ENCODE measurements at places on chromosomes 11 and 22.

DNA sequence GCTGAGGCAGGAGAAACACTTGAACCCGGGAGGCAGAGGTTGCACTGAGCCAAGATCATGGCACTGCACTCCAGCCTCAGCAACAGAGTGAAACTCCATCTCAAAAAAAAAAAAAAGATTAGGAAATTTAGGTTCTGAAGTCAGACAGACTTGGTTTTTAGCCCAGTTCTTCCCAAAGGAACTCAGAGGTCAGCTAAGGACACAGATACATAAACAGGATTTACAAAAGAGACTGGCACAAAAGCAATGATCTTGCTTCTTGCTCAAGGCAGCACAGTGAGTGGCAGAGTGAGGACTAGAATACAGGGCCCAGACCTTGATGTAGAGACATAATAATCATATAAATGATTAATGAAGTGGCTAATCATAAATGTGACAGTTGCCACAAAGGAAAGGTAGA, 25.4 kb upstream of the RRAS2 start:
- DNase-seq, result no peak
- no peaks in the 10 kb centered on the region for H3K36me3 ChIP-seq
- no peak overlapping the region for H3K27ac ChIP-seq
- H3K4me1 ChIP-seq, result peaks cover 12% of the 10 kb centered on the region
- H3K4me3 ChIP-seq, result no peak overlapping the region
- H3K27me3 ChIP-seq, result no peaks in the 10 kb centered on the region

- H3K27me3 ChIP-seq, result peaks cover 3% of the 10 kb centered on the region
- H3K27ac ChIP-seq, result no peak overlapping the region
- no peak for DNase-seq
- no peaks in the 10 kb centered on the region for H3K4me1 ChIP-seq
Observed at GRCh38 chr22:49402169-49402568, 425.5 kb downstream of the BRD1 start.

- DNase-seq, result no peak
- no peaks in the 10 kb centered on the region for H3K4me1 ChIP-seq
- H3K4me3 ChIP-seq, result no peak overlapping the region
- no peaks in the 10 kb centered on the region for H3K36me3 ChIP-seq
Observed at GRCh38 chr11:14370496-14370895, 11.5 kb upstream of the RRAS2 start.

- DNase-seq, result no peak
- no peaks in the 10 kb centered on the region for H3K36me3 ChIP-seq
- no peak overlapping the region for H3K4me3 ChIP-seq
- H3K27me3 ChIP-seq, result no peaks in the 10 kb centered on the region
- no peaks in the 10 kb centered on the region for H3K4me1 ChIP-seq
Observed at GRCh38 chr22:19187716-19188563, 9.4 kb upstream of the SLC25A1 start.

GRCh38 chr11:84012171-84012826, 726.1 kb upstream of the CCDC90B start:
- H3K27me3 ChIP-seq, result no peaks in the 10 kb centered on the region
- no peak overlapping the region for H3K4me3 ChIP-seq

GRCh38 chr11:116314006-116314405, 458.8 kb downstream of the BUD13 start:
- no peak overlapping the region for H3K27ac ChIP-seq
- no peak overlapping the region for H3K4me3 ChIP-seq
- no peaks in the 10 kb centered on the region for H3K36me3 ChIP-seq
- no peaks in the 10 kb centered on the region for H3K27me3 ChIP-seq

- H3K4me3 ChIP-seq, result peak overlapping the region; percentile 43
- no peaks in the 10 kb centered on the region for H3K27me3 ChIP-seq
- peaks cover 62% of the 10 kb centered on the region for H3K4me1 ChIP-seq
- DNase-seq, result no peak
Observed at GRCh38 chr22:50190941-50191741, 5.4 kb downstream of the TRABD start.

- H3K4me3 ChIP-seq, result no peak overlapping the region
- no peaks in the 10 kb centered on the region for H3K27me3 ChIP-seq
- no peaks in the 10 kb centered on the region for H3K36me3 ChIP-seq
- DNase-seq, result peak; percentile 69
- H3K4me1 ChIP-seq, result no peaks in the 10 kb centered on the region
Observed at GRCh38 chr11:45304111-45304991, 18.2 kb upstream of the SYT13 start.

DNA sequence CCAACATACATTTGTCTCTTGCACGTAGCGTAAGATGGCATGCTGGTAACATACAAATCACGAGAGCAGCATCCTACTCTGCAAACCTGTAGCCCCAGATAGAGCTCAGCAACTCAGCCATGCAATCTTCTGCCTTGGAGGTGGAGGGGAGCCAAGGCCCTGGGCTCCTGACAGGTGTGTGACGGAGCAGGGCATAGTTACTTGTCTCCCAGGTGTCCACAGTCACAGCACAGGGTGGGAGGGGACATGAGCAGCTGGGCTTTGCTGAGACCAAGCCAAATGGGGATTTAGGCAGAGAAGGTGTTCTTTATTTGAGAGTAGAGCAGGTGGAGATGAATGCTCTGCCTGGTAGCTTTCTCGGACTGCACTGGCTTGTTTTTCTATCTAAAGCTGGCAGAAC, 111.7 kb downstream of the TEAD1 start:
- peak; percentile 60 for DNase-seq
- H3K4me3 ChIP-seq, result no peak overlapping the region

GRCh38 chr11:33743291-33743690, 7.1 kb upstream of the CD59 start:
- H3K27me3 ChIP-seq, result no peaks in the 10 kb centered on the region
- no peak for DNase-seq
- no peak overlapping the region for H3K4me3 ChIP-seq
- H3K27ac ChIP-seq, result no peak overlapping the region

GRCh38 chr11:297586-298405, 1.5 kb downstream of the IFITM5 start:
- peaks cover 8% of the 10 kb centered on the region for H3K27me3 ChIP-seq
- no peak overlapping the region for H3K27ac ChIP-seq
- H3K4me3 ChIP-seq, result no peak overlapping the region
- H3K36me3 ChIP-seq, result no peaks in the 10 kb centered on the region
- no peak for DNase-seq

DNA sequence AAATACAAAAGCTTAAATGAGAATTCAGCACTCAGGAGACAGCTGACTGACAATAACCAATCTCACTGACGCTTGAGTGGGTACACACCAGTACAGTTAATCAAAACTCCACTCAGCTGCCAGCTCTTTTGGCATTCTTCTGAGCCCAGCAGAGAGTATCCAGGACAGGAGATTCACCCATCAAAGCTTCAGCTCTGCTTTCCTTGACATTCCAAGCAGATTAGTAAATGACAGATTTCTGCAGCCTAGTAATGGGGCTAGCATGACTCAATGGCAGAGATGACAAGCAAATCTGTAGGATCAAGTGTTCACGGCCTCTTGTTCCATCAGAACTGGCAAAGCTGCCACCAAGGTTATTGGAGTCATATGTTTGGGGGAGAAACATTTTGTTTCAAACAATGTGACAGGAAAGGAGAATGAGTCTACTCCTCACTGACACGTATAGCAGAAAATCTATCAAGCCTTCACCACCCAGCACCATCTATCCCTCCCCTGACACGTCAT, 420.0 kb downstream of the DYNC2H1 start:
- H3K36me3 ChIP-seq, result no peaks in the 10 kb centered on the region
- H3K27me3 ChIP-seq, result no peaks in the 10 kb centered on the region
- H3K4me3 ChIP-seq, result no peak overlapping the region
- no peak for DNase-seq
- H3K4me1 ChIP-seq, result no peaks in the 10 kb centered on the region

DNA sequence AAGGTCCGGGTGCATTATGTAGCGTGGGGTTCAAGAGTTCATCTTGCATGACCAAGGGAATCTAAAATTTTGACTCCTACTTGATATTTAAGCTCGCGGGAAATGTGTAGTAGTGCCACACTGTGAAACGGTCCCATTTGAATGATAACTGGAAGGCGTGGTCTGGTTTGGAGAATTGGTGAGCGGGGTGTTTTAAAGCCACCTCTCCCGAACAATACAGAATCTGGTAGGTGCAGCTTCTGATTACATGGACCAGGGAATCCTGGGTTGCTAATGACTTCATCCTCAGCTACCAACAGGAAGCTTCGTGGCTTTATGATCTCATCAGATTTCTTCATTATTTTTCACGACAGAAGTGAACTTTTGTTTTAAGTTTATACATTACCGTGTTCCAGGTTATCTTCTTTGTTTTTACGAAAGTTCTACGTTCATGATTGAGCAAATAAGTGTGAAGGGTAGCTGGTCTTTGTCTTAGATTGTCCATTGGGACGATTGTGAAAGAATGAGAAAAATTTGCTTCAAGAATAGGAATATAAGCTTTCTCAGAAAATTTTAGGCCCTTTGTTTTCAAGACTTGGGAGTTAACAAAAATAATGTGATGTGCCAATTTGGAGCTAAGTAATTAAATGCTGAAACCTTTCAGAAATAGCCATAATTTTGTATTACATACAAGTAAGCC, 1.7 kb downstream of the QSER1 start:
- peaks cover 30% of the 10 kb centered on the region for H3K4me1 ChIP-seq
- no peak for DNase-seq
- no peaks in the 10 kb centered on the region for H3K27me3 ChIP-seq
- H3K27ac ChIP-seq, result peak overlapping the region; percentile 92

- H3K36me3 ChIP-seq, result no peaks in the 10 kb centered on the region
- H3K4me3 ChIP-seq, result no peak overlapping the region
- H3K27me3 ChIP-seq, result no peaks in the 10 kb centered on the region
- no peak overlapping the region for H3K27ac ChIP-seq
Observed at GRCh38 chr22:25626624-25626990, 62.1 kb downstream of the GRK3 start.

DNA sequence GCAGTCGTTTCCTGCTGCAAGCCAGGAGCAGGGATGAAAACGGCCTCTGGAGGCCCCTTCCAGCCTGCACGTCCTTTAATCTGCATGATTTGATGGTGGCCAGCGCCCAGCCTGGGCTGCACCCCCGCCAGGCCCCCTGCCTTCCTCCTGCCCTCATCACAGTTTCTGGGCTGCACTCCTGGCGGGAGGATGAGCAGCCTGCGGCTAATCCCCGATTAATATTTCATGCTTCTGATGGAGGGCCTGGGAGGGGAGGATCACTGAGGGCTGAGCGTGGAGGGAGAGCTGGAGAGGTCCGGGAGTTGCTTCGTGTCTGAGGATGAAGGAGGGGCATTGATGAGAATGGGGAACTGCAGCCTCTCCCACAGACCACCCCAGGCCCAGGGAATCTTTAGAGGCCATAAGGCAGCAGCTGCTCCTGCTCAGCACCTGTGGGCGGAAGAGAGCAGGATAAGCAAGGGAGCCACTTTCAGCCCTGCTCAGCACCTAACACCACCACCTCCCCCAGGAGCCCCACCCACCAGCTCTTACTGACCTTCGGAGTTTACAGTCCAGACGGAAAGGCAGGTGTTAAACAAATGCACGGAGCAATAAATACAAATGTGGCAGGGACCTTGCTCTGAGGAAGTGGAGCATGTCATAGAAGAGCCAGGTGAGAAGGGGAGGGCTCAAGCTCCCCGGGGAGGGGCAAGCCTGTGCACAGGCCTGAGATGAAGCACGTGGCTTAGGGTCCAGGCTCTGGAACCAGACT, 135.0 kb upstream of the NECTIN1 start:
- no peak for DNase-seq
- H3K27me3 ChIP-seq, result no peaks in the 10 kb centered on the region
- H3K4me1 ChIP-seq, result peaks cover 15% of the 10 kb centered on the region
- no peak overlapping the region for H3K4me3 ChIP-seq

DNA sequence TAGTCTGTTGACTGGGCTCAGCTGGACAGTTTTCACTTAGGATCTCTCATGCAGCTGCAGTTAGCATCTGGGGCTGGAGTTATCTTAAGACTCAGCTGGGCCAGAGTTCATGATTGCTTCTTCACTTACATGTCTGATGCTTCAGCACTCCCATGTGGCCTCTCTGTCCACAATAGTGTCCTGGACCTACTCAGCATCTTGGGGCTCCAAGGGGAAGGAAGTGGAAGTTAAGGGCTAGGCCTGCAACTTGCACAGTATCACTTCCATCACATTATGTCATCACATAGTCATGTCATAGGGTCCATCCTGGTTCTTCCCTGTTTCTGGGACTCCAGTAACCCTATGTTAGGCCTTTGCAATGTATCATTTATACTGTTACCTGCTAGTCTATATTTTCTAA, 115.9 kb downstream of the C11orf65 start:
- no peaks in the 10 kb centered on the region for H3K4me1 ChIP-seq
- H3K27ac ChIP-seq, result no peak overlapping the region
- H3K27me3 ChIP-seq, result no peaks in the 10 kb centered on the region
- H3K36me3 ChIP-seq, result peaks cover 61% of the 10 kb centered on the region
- H3K4me3 ChIP-seq, result no peak overlapping the region
- DNase-seq, result no peak

DNA sequence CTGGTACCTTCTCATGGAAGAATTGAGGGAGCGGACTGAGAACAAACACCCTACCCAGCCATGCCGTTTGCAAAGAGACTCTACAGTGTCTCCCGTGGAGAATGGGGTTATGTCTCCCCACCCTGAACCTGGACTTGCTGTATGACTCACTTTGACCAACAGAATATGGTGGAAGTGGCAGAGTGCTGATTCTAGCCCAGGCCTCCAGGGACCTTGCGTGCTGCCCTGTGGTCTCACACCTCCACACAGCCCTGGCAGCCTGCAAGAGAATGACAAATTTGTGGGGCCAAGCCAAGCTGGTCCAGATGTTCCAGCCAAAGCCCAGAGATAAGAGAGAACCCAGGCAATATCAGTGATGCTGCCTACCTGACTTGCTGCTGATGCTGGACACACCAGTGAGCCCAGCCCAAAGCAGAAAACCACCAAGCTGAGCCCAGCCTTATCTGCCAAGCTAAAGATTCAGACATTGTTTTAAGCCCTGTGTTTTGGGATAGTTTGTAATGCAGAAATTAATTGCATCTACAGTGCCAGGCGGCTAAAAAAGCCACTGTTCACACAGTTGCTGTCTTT, 8.1 kb upstream of the LINC01488 start:
- DNase-seq, result no peak
- H3K36me3 ChIP-seq, result no peaks in the 10 kb centered on the region
- H3K27ac ChIP-seq, result no peak overlapping the region

GRCh38 chr11:106321601-106322000, 244.1 kb downstream of the AASDHPPT start:
- H3K4me1 ChIP-seq, result no peaks in the 10 kb centered on the region
- H3K27me3 ChIP-seq, result no peaks in the 10 kb centered on the region
- no peak for DNase-seq
- no peaks in the 10 kb centered on the region for H3K36me3 ChIP-seq
- H3K4me3 ChIP-seq, result no peak overlapping the region
- no peak overlapping the region for H3K27ac ChIP-seq

GRCh38 chr22:26804911-26805539, 147.6 kb downstream of the MIAT start:
- H3K27me3 ChIP-seq, result no peaks in the 10 kb centered on the region
- H3K27ac ChIP-seq, result no peak overlapping the region
- H3K36me3 ChIP-seq, result no peaks in the 10 kb centered on the region
- no peak for DNase-seq
- H3K4me1 ChIP-seq, result no peaks in the 10 kb centered on the region
- no peak overlapping the region for H3K4me3 ChIP-seq
